B cell (primary cell): ENCODE measurements at places on chromosomes 2 and 18. TPM values are rescaled to one million over a fixed set of nuclear protein-coding genes. Genes with fewer than 3 reads are reported as not detected.
A peak's percentile ranks its signal among the peaks of the same experiment; 100 is the strongest.

- no peaks in the 10 kb centered on the region for H3K4me1 ChIP-seq
- DNase-seq, result no peak
- no peak overlapping the region for H3K4me3 ChIP-seq
- H3K27me3 ChIP-seq, result no peaks in the 10 kb centered on the region
- no peaks in the 10 kb centered on the region for H3K36me3 ChIP-seq
- no peak overlapping the region for H3K27ac ChIP-seq
These were observed 593.1 kb upstream of the NRXN1 start for GRCh38 chr2:51624995-51625394.

ANKRD30BL gene
- not detected in 2 replicates for polyA plus RNA-seq

CD207 gene
- not detected in 2 replicates for polyA plus RNA-seq

AGFG1 gene
- polyA plus RNA-seq, result 21.3 and 28.7 TPM in 2 replicates

DNA sequence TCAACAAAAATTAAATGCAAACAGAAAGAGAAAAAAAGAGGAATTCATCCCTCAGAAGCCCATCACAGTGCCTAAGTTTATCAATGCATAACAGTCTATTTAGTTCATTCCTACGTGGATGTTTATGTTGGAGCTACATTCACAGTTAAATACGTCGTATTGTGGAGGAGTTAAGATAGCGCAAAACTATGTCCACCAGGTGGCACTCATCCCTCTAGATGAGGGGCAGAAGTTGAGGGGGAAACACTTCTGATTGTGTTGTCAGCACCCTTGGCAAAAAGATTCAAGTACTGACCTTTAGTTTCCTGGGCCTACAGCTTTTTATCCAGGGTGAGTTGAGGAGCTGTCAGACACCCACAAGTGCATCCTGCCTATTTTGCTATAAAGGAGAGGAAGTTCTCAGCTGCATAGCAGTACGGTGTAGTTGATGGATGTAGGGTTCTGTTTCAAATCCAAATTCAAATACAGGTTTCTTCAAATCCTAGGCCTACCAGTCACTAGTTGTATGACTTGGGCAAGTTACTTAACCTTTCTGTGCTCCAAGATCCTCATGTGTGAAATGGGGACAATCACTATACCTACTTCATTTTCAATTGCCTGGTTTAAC, 26.8 kb upstream of the MYO1B start:
- H3K27me3 ChIP-seq, result no peaks in the 10 kb centered on the region
- H3K4me1 ChIP-seq, result peaks cover 7% of the 10 kb centered on the region
- H3K36me3 ChIP-seq, result no peaks in the 10 kb centered on the region
- H3K4me3 ChIP-seq, result no peak overlapping the region

DNA sequence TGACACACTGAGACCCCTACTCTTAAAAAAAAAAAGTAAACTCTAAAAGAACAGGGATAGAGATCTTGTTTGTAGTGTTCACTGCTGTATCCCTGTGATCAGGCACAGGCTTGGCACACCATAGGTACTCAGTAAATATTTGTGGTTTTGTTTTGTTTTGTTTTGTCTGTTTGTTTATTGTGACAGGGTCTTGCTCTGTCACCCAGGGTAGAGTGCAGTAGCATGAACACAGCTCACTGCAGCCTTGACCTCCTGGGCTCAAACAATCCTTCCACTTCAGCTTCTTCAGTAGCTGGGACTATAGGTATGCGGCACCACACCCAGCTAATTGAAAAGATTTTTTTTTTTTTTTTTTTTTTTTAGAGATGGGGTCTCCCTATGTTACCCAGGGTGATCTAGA, 3.4 kb downstream of the FKBP1B start:
- DNase-seq, result no peak
- no peak overlapping the region for H3K27ac ChIP-seq
- H3K4me1 ChIP-seq, result peaks cover 14% of the 10 kb centered on the region
- H3K4me3 ChIP-seq, result no peak overlapping the region
- H3K27me3 ChIP-seq, result no peaks in the 10 kb centered on the region

- H3K27me3 ChIP-seq, result no peaks in the 10 kb centered on the region
- DNase-seq, result peak; percentile 33
- no peaks in the 10 kb centered on the region for H3K4me1 ChIP-seq
- no peak overlapping the region for H3K27ac ChIP-seq
These were observed 15.7 kb downstream of the TGFBRAP1 start for GRCh38 chr2:105313877-105314276.

- no peak for DNase-seq
- H3K27ac ChIP-seq, result no peak overlapping the region
- H3K27me3 ChIP-seq, result no peaks in the 10 kb centered on the region
These were observed 54.7 kb downstream of the ATIC start for GRCh38 chr2:215366440-215367032.

DNA sequence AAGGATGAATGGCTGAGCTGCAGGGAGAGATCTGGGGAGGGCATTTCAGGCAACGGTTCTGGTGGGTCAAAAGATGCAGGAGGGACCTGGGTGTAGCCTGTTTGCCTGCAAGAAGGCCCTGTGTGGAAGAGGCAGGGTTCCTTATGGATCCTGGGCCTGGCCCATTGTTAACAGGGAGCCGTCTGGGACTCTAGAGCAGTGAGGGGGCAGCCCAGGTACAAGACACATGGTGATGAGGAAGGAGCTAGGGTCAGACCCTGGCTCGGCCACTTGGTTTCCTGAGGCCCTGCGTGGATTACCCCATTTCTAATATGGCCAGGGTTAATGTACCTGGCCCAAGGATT, 124.9 kb downstream of the GLI2 start:
- no peak for DNase-seq
- no peak overlapping the region for H3K27ac ChIP-seq
- H3K27me3 ChIP-seq, result no peaks in the 10 kb centered on the region
- no peaks in the 10 kb centered on the region for H3K4me1 ChIP-seq
- no peaks in the 10 kb centered on the region for H3K36me3 ChIP-seq

XRCC5 gene
- 45.5 and 49.4 TPM in 2 replicates for polyA plus RNA-seq

DNA sequence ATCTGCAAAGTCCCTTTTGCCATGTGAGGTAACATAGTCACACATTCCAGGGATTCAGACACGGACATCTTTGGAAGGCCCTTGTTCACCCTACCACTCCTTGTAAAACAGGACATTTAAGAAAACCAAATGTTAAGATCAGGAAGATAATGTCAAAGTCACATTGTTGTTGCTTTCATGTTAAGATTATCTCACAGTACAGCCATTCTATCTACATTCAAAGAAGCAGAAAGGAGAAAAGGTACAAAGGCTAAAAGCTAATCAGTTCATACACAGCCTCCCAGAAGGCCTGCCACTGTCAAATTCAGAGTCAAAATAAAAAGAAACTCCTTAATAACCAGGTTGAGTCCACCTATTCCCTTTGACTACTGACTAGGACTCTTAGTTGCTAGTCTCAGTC, 573.7 kb downstream of the ARHGAP15 start:
- H3K4me3 ChIP-seq, result no peak overlapping the region
- DNase-seq, result no peak
- no peaks in the 10 kb centered on the region for H3K4me1 ChIP-seq
- H3K27ac ChIP-seq, result no peak overlapping the region
- H3K36me3 ChIP-seq, result peaks cover 59% of the 10 kb centered on the region

SAG gene
- polyA plus RNA-seq, result 0.03 and 0.04 TPM in 2 replicates

GRCh38 chr18:7464245-7464966, 102.7 kb upstream of the PTPRM start:
- H3K36me3 ChIP-seq, result no peaks in the 10 kb centered on the region
- no peak for DNase-seq
- H3K4me3 ChIP-seq, result no peak overlapping the region

BCS1L gene
- polyA plus RNA-seq, result 84.4 and 104 TPM in 2 replicates

DNA sequence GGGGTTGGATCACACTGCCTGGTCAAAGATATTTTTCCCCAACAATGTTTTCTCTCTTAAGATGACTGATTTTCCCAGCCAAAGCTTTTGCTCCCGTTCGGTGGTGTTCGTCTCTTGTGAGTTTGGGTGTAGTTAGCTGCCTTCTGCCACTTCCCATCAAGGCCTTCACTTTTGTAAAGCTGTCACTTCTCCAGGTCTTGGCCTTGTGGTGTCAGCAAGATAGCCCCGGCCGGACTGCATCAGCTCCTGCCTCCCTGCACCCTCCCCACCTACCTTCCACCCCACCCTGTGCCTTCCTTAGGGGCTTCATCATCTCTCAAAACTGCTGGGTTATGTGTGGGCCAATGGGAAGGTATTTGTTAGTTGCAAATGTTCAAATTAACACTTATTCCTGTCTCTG, 228.9 kb downstream of the BCL11A start:
- peaks cover 14% of the 10 kb centered on the region for H3K4me1 ChIP-seq
- no peaks in the 10 kb centered on the region for H3K27me3 ChIP-seq
- no peak for DNase-seq

DNA sequence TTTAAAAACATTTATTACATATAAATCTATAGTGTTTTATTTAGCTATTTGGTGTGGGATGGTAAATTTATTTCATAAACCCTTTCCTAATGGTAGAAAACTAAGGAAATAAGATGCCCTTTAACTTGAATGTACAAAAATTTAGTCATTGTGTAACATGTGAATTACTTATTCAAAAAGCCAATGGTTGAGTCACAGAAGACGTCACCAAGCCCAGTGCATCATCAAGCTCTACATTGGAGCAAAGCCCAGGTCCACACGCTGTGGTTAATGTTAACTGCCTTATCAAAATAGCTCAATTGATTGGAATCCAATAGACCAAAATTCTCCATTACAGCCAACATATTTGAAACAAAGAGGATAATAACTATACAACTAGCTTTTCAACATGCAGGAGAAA, 145.5 kb upstream of the LYPD1 start:
- H3K27me3 ChIP-seq, result no peaks in the 10 kb centered on the region
- no peak overlapping the region for H3K27ac ChIP-seq
- H3K4me1 ChIP-seq, result no peaks in the 10 kb centered on the region
- H3K36me3 ChIP-seq, result no peaks in the 10 kb centered on the region
- H3K4me3 ChIP-seq, result no peak overlapping the region
- DNase-seq, result no peak

EFR3B gene
- not detected in 2 replicates for polyA plus RNA-seq

DNA sequence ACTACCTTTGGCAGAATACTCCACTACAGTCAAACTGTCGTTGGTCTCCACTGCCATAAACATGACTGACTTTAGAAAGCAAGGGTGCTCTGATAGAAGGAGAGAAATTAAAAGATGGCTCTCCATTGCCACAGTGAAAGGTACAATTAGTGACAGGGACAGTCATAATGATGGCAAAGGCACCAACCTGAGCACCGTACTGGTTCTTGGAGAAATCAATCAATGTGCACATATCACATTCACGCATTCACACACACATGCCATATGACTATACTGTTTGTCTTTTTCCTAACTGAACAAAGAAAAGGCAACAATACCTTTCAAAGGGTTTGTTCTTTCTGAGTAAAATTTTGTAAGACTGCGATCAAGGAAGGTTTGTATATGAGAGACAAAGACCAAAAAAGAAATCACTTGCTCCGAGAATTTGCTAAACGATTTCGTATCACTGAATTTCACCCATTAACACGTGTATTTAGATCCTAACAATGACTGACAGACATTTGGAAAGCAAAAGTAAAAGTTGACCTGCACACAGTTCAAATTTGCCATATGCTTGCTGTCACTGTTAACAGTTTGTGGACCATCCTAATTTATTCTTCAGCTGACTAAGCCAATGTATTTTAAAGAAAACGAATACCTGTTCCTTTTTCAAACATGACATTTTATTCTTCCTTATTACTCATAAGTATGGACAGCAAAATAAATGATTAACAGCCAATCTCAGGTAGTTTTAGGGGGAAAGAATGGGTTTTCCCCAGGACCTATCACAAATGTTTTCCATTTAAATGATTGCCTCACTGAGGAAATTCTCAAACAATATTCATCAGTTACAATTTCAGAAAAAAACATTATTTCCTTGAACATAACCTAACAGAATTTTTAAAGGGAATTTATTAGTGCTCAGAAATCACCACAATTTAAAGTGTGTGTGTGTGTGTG, 644.4 kb downstream of the ZEB2 start:
- H3K36me3 ChIP-seq, result no peaks in the 10 kb centered on the region
- H3K4me3 ChIP-seq, result no peak overlapping the region
- DNase-seq, result no peak
- no peak overlapping the region for H3K27ac ChIP-seq
- H3K27me3 ChIP-seq, result no peaks in the 10 kb centered on the region

GRCh38 chr2:29878898-29879297, 42.5 kb downstream of the ALK start:
- H3K27ac ChIP-seq, result no peak overlapping the region
- H3K27me3 ChIP-seq, result peaks cover 5% of the 10 kb centered on the region
- H3K36me3 ChIP-seq, result no peaks in the 10 kb centered on the region
- DNase-seq, result no peak
- no peaks in the 10 kb centered on the region for H3K4me1 ChIP-seq
- no peak overlapping the region for H3K4me3 ChIP-seq

DNA sequence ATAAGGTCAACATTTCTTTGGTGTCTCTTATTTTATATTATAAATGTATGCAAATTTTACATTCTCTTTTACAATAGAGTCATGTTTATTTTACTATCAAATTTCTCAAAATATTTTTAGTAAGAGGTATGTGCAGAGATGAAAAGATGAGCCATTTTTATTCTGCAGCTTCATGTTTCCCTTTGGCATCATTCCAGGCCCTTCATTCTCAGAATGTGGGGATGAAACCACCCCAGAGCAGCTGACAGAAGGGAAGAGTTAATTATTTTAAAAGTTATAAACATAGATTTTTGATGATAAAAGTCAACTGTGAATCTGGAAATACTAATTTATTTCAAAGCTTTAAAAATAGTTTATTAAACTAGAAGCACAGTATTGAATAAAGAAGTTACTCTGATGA, 12.8 kb upstream of the FSHR start:
- no peaks in the 10 kb centered on the region for H3K4me1 ChIP-seq
- H3K36me3 ChIP-seq, result no peaks in the 10 kb centered on the region
- H3K4me3 ChIP-seq, result no peak overlapping the region
- no peak for DNase-seq

- no peaks in the 10 kb centered on the region for H3K4me1 ChIP-seq
- H3K27ac ChIP-seq, result no peak overlapping the region
- no peaks in the 10 kb centered on the region for H3K36me3 ChIP-seq
- H3K27me3 ChIP-seq, result no peaks in the 10 kb centered on the region
These were observed 42.5 kb downstream of the LYPD1 start for GRCh38 chr2:132627536-132627935.

ZNF521 gene
- 0.04 TPM in 1 of 2 replicates, not detected in the other for polyA plus RNA-seq

DNA sequence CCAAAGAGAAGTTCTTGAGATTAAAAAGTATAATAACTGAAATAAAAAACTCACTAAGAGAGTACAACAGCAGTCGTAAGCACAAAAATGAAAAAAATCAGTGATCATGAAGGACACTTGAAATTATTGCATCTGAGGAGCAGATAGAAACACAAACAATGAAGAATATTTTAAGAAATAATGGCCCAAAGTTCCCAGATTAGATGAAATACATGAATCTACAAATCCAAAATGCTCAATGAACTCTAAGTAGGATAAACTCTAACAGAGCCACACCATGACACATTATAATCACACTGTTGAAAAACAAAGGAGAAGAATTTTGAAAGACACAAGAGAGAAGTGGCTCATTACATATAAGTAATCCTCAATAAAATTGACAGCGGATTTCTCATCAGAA, 31.9 kb upstream of the EMILIN2 start:
- no peak for DNase-seq
- H3K27me3 ChIP-seq, result no peaks in the 10 kb centered on the region
- H3K36me3 ChIP-seq, result no peaks in the 10 kb centered on the region
- H3K4me1 ChIP-seq, result no peaks in the 10 kb centered on the region

CYTIP gene
- polyA plus RNA-seq, result 73.0 and 147 TPM in 2 replicates
